ENCODE measurements at places on chromosomes 5 and 9.

GRCh38 chr5:115467628-115468027, 76.9 kb downstream of the FEM1C start:
- DNase-seq: no peak

DNA sequence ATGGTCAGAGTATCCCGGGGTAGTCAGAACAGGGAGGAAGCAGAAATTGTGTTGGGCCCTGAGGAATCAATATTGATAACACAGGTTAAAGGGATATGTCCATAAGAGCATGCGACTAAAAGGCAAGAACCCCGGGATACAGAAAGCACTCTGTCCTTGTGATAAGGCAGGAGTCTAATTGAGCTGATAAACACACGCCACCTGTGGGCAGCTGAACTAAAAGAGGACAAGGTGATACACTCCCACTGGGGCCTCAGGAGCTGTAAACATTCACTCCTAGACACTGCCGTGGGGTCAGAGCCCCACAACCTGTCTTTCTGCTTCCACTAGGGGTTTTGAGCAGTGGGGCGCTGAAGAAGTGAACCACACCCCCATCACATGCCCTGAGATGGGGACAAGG, 144.7 kb upstream of the MPDZ start:
- DNase-seq: no peak

- DNase-seq: no peak
Measured at GRCh38 chr9:112274600-112274999, 58.8 kb downstream of the PTBP3 start.

DNA sequence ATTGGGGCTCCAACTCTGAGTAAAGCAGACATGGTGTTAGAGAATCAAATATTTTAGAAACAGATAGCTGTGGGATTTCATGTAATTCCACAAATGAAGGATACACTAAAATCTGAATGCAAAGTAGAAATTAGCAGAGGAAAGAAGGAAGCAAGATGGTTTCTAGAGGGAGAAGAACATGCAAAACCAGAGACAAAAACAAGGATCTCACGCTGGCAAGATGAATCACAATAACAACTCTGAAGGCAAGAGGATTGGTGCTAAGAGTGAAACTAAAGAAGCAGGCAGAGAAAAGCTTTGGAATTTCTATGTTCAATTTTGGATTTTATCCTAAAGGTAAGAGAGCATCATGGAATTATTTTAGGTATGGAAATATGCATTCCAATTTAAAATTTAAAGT, 857.2 kb upstream of the COX7C start:
- no peak for DNase-seq

DNA sequence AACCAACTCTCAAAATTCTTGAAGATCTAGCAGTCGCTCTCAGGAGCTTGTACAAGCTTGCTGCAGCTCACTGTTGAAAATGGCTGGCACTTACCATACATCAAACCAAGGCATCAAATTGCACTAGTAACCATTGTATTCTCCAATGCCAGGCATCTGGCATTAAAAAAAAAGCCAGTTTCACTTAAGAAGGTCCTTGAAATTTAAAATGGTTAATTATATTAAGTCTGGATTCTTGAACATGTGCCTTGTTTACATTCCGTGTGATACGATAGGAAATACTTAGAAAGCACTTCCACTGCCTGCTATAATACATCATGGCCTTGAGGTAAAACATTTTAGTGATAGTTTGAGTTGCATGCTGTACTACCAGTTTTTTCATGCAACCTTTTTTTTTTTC, 300.7 kb downstream of the KDM4C start:
- peak; percentile 92 for DNase-seq

DNA sequence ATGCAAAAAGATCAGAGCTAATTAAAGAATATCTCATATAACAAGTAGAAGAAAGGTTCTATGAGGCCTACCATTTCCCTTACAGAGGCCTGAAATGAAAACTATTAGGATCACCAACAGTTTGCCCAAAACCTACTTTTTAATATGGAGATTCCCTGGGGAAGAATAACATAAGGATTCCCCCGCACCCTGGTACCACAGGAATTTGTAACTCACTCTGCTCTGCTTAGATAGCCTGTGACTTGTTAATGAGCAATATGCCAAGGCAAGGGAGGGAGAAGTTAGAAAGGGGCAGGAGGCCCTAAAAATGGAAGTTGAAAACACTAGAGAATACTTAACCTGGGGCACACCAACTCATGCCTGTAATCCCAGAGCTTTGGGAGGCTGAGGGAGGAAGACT, 107.0 kb downstream of the CDH6 start:
- no peak for DNase-seq

DNA sequence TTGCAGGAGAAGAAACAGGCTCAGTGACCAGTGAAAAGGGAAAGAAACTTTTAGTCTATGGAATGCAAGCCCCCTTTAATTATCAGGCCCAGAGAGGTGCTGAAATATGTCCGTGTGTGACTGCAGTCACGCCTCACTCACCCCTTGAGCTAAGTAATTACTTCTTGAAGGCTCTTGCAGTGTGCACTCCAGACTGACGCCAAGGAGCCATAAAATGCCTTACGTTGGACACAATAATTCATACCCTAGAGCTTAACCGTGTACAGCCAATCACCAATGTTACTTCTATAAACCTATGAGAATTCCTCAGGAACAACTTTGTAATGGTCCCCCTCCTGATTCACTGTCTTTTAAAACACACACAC, 242.2 kb downstream of the SYK start:
- peak; percentile 57 for DNase-seq

GRCh38 chr5:158639881-158640592, 459.7 kb downstream of the EBF1 start:
- no peak for DNase-seq

DNA sequence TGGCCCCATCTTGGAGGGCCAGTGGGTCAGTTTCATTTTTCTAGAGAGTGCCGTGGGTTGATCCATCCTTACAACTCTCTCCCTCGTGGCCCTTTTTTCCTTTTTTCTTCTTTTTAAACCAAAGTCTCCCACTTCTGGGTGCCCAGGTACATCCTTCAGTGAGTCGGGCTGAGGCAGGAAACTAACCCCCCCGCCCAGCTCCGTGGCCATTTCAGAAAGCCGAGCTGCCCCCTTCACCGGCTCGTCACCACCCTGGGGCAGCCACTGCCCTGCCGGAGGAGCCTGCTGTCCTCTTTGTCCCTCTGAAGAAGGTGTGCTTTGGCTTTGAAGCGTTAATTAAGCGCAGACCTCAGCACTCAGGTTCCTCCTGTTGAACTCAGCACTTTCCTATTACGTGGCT, 5.2 kb downstream of the CFAP77 start:
- no peak for DNase-seq

GRCh38 chr5:40383749-40384651, 295.7 kb upstream of the PTGER4 start:
- DNase-seq: no peak

DNA sequence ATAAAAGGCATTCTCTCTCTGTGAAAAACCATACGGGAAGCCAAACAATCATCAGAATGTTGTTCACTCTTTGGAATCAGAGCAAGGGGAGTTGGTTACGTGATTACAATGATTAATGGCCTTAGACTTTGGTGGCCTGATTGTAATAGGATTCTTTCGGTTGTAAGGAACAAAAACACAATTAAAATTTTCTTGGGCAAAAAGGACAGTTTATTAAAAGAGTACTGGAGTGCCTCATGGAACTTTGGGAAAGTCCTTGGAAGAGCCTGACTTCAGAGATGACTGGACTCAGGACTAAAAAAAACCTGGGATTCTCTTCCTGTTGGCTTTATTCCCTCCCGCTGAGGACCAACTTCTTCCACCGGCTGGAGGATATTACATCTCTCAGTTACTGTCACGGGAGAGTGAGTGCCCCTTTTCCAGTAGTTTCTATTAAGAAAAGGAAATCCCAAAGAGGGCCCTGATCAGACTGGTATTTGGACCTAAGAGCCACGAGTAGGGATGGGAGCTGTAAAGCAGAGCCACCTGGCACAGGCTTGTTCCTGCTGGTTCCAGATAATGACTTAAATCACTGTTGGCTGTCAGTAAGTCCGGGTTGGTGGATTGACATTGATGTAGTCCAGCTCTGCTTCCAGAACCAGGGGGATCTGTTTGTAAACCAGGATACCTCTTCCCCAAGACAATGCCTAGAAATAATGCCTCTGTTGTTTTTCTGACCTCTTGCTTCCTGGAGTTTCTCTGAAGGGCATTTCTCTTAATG, 53.9 kb downstream of the CFAP95 start:
- no peak for DNase-seq

DNA sequence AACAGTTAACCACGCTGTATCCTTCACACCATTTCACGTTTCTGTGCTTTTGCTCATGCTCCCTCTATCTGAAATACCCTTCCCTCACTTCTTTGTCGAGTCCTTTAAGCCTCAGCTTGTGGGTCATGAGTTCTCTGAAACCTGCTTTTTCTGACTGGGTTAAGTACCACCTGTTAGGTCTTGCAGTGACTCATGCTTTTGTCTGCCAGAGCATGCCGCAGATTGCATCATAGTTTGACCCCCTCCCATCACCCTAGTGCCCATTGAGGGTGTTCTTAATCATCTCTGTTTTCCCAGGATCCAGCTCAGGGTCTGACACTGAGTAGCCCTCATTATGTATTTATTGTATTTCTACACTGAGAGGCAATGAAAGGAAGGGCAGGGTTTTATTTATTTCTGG, 190.2 kb downstream of the ASTN2 start:
- peak; percentile 99 for DNase-seq

DNA sequence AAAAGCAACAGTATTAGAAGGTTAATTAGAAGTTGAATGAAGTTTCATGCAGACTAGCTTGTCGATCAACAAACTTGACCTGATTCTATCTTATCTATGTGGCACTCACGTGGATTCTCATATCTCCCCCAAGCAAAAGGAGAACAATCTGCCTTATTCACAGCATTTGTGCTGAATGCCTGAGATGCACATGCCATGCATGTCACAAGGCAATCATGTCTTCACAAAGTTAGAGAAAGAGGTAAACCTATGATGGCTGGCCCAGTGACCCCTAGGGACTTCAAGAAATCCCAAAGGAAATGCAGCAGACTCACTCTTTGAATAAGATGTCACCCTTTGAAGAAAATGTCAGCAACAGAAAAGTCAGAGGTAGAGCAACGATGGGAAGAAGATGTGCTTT, 17.6 kb upstream of the SHOC1 start:
- no peak for DNase-seq

- DNase-seq: peak; percentile 83
Measured at GRCh38 chr9:89675058-89675742, 70.4 kb downstream of the GADD45G start.

GRCh38 chr9:120284821-120285220, 295.1 kb downstream of the CDK5RAP2 start:
- DNase-seq: no peak

- DNase-seq: no peak
Measured at GRCh38 chr5:180974612-180975315, 13.9 kb upstream of the BTNL3 start.

DNA sequence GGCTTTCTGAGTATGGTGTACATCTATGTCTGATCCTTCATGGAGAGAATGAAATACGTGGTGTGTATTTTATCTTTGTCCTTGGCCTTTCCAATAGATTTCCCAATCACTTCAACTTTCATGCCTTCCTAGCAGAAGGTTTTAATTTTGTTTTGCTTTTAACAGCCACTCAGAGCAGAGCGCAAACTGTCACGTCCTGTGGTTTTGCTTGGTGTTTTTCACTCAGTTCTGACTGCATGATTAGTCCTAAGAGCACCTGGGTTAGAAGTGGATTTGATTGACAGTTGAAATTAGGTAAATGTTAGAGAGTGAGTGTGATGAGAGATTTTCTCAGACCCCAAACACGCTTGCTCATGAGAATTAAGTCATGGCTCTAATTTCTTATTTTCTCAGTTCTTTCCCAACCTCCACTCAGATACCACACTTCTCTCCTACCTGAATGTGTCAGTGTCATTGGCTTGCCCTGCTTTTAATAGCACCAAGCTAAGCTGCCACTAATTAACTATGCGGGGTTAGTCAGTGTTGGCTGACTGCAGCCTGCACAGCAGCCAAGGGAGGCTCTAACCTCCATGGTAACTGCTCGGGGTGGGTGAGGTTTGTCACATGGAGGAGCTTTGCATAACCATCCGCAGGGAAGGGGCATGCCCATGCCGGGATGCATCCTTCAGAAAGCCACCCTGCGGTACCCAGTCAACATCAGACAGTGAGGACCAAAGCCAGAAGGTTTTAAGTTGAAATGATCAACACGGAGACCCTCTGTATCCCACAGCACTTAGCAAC, 173.4 kb downstream of the NR3C1 start:
- DNase-seq: peak; percentile 15

DNA sequence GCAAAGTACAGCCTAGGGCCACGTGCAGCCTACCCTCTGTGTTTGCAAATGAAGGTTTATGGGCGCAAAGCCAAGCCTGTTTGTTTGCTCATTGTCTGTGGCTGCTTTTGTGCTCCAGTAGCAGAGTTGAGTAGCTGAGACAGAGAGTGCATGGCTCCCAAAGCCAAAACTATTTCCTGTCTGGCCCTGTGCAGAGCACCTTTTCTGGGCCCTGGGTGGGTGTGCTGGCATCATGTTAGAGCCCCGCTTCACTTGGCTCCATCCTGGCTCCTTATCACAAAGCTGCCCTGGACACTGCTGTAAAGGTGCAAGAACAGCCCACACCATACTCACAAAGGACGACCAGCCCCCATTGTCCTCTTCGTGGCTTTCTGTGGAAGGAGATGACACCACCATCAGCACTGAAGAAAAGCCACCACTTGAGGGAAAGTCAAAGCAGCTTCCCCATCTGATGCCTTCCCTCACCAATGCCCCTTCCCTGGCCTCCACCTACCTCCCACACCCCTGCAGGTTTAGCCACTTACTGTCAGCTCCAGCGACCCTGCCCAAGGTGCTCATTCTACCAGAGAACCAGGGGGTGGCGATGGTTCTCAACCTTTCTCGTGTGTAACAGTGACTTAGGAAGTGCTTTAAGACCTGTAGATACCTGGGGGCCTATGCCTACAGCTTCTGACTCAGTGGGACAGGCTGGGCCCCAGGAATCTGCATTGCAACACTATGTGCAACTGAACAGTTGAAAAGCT, 23.4 kb downstream of the LCP2 start:
- DNase-seq: peak; percentile 64

GRCh38 chr9:92147030-92147851, 32.0 kb upstream of the SPTLC1 start:
- DNase-seq: peak; percentile 49

GRCh38 chr9:70398145-70398556, 16.3 kb downstream of the KLF9 start:
- no peak for DNase-seq

DNA sequence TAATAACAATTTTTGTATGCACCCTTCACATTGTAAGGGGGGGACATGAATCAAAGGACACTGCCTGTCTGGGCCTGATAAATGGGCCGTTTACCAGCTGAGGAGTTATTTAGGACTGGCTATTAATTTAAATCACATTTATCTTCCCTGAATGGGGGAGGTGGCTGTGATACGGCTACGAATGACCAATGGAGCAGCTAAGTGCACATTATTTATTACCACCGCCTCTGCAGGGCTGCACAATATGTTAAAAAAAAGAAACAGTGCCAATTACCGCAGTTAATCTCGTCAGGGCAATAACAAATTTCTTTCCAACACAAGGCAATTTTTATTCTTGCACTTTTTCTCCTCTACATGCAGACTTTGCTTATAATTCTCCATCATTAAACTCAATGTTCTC, 318.4 kb downstream of the IRX2 start:
- no peak for DNase-seq

All from DMS79 treated with DMSO at 0.1 percent for 48 hours (cell line).